ENCODE measurements at places on chromosomes 11 and 22.

- DNase-seq = peak; percentile 47
Measured at GRCh38 chr22:50599816-50600455, 657 bp upstream of the MAPK8IP2 start.

- DNase-seq = no peak
Measured at GRCh38 chr11:110158317-110159200, 65.4 kb downstream of the ZC3H12C start.

DNA sequence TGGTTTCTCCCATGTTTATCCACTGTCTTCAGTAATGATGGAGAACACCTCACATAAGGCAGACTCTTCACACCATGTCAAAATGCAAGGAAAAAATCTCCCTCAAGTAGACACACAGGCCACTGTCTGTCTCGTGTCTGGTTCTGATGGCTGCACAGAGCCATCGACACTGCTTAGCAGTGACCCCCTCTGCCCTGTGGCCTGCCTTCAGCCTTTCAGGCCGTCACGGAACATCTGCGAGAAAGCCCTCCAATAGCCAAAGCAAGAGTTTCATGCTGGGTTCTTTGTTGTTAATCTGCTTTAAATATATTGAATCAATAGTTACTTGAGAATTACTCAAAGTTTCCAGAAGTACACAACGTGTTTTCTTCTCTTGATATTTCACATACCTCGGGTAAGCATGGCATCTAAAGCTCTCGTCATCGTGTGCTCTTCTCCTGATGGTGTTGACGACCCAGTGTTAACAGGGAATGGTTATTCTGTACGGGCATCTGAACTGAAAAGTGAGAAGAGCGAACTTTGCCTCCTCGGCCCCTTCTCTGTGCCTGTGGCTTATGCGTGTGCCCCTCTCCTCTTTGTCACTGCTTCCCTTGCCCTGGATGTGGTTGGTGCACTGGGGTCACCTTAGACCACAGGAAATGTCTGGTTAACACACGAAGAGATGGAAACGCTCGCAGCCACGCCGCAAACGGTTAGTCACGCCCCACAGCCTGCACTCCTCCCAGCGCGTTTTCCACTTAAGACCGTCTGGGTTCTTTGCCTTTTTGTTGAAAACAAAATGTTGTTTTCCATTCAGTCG lies 33.4 kb upstream of the CTTN start:
- no peak for DNase-seq

GRCh38 chr11:209275-210121 lies 2.0 kb downstream of the RIC8A start:
- no peak for DNase-seq
